ENCODE measurements at places on chromosomes 5 and 9.

- DNase-seq: no peak
Measured at GRCh38 chr5:171405615-171406014, 13.8 kb upstream of the FGF18 start.

- DNase-seq: no peak
Measured at GRCh38 chr5:60226128-60226527, 332.6 kb upstream of the PDE4D start.

GRCh38 chr9:124841075-124841821 lies 12.0 kb upstream of the WDR38 start:
- no peak for DNase-seq

DNA sequence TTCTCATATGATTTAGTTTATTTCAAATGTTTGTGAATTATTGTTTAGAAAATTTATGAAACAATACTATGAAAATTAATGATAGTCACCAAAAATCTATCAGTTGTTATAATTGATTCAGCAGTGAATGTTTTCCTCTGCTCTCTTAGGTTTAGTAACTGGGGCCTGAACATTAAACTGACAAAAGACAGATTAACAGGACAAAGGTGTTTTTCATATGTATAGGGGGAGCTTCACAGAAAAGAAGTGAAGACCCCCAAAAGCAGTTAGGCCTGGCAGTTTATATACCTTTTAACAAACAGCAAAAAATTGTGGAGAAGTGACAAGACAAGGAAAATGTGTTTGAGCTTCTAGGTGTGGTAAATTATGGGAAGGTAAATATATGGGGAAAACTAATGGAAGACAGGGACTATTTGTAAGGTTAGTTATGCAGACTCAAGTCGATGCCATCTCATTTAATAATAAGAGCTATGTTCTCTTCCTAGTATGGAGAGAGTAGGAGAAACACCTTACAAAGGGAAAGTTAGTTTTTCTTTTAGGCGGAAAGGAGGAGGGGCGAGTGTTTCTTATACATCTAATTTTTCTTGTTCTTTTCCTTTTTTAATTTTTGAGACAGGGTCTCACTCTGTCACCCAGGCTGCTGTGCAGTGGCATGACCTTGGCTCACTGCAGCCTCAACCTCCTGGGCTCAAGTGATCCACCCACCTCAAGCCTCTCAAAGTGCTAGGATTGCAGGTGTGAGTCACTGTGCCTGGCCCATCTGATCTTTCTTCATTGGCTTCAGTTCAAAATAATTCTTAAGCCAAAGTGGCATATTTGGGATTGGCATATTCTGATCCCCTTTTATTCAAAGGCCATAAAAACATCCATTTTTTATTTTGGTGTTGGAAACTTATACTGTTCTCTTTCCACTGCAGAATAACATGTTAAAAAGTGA lies 77.8 kb downstream of the C9orf153 start:
- DNase-seq: no peak

DNA sequence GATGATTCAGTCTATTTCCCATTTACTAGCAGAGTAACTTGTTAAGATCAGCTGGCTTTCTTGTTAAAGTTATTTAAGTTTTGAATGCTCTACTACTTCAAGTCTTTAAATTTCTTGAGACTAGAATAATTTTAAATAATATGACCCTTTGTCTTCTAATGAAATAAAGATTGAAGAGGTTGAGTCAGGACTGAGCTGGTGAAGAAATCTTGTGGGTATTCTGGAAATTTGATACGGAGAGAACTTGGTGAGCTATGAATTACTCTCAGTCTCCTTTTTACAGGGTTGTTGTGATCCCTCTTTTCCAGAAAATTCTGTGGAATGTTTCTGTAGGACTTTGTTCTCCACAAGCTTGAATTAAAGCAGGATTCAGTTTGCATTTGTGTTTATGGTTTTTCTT lies 29.3 kb downstream of the RNF20 start:
- DNase-seq: no peak

GRCh38 chr5:143008809-143009521 lies 238.8 kb downstream of the ARHGAP26 start:
- no peak for DNase-seq

DNA sequence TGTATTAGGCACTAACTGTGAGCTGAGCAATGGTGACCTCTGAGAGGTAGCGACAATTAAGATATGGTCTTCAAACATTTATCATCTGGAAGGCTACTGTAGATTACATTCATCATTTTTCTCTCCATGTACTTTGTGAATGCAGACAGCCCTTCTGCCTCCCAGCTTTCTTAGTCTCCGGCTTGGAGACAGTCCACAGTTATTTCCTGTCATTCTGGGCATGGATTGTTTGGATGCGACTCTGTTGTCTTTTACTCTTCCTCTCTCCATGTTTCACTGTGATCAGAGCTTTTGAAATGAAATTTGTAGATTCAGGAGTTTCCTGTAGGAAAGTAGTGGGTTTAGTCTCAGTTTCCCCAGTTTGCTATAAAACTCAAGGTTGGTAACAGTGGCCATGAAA lies 20.5 kb downstream of the DMRT2 start:
- no peak for DNase-seq

DNA sequence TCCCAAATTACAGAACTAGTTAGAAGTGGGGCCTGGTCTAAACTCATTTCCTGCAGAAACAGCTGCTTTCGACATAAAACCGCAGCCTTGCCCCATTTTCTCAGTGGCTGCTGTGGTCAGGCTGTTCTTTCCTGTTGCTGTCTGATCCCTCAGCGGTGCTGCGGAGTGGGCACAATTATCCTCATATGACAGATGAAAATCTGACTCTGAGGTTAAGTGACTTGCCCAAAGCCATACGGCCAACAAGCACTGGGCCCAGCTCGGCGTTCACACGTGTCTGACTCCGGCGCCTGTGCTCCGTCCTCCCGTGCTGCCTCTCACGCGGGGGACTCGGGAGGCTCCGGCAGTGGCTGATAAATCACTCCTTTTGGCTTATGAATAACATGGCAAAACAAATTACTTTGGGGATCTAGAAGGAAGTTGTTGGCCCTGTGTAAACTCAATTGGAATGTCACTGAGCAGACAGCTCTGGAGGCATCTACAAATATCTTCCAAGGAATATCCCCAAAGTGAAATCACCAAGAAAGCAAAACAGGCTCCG lies 142.6 kb upstream of the LMX1B start:
- DNase-seq: peak; percentile 19

- DNase-seq: no peak
Measured at GRCh38 chr9:16509997-16510396, 360.5 kb downstream of the BNC2 start.

- DNase-seq: no peak
Measured at GRCh38 chr9:5667391-5667790, 38.5 kb downstream of the RIC1 start.
